ENCODE measurements at places on chromosomes 12 and 14. TPM values are rescaled to one million over a fixed set of nuclear protein-coding genes. Genes with fewer than 3 reads are reported as not detected.

Gene KRT78
- total RNA-seq, result 0.46 TPM

DNA sequence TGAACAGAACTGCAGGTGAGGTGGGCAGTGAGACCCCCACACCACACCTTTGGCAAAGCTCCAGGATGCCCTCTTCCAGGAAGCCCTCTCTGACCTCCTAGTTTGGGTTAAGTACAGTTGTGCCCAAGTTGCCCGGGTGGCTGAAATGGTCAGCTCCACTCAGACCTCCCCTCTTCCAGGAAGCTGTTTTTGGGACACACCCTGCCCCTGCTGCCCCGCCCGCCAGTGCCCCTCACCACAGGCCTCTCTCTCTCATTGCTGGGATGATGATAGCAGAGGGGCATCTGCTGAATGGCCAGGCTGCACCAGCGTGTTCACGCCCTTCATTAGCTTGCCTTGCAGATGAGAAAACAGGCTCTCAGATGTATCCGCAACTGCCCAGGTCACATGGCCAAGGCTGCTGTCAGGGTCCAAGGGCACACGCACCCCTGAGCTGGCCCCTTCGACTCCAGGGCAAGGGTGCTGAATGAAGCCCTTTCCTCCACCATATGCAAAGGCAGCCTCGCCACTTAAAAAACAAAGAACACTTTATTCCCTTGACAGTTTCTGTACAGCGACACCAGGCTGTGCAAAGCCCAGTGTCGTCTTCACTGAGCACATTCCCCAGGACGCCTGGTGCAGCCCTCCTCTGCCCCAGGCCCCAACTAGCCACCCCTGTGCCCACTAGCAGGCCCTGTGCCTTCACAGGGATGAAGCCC is 15.5 kb downstream of the SLC25A29 start:
- H3K4me1 ChIP-seq, result peaks cover 8% of the 10 kb centered on the region
- H3K36me3 ChIP-seq, result no peaks in the 10 kb centered on the region
- DNase-seq, result no peak
- H3K27ac ChIP-seq, result no peak overlapping the region

Gene BCL11B
- total RNA-seq, result 0.30 TPM

Gene TSFM
- 20.1 TPM for total RNA-seq

DNA sequence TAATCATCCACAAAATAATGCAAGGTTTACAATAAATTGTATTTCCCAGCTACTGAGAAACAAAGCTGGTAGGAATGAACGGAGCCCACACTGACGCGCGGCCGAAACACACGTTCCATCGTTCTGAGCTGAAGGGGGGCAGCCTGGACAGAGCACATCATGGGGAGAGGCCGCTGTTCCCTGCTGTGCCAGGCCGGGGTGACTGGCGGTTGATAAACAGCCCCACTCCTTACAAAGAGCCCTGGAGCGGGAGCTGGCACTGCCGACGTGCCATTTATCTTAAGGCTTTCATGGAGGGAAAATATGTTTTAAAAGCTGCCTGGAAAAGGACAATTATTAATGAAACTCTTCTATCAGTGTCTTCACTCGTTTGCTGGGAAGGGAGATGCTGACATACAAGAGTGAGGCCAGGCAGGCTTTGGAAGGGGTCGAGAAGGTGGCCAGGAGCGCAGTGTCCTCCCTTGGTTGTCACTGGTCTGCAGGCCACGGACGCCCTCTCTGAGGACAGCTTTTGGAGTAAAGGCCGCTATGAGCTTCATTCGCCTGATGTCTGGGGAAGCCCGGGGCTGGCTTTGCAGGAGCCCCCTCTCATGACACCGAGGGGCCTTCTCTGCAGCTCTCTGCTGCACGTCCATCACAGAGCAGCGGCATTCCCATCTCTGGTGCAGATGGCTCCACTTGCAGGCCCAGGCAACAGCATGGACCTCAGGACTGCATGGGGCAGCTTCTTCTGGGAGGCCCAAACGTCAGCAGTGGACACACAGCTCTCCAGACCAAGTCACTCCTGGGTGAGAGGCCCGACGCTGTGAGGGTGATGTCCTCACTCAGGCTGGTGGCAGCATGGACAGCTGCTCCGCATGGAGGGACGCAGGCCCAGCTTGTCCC is 355.3 kb upstream of the SFSWAP start:
- H3K27me3 ChIP-seq, result no peaks in the 10 kb centered on the region
- peaks cover 6% of the 10 kb centered on the region for H3K4me1 ChIP-seq
- no peaks in the 10 kb centered on the region for H3K36me3 ChIP-seq
- H3K27ac ChIP-seq, result no peak overlapping the region
- H3K4me3 ChIP-seq, result no peak overlapping the region

Gene ST8SIA1
- 0.69 TPM for total RNA-seq

GRCh38 chr12:90959538-90960139 is 4.7 kb upstream of the CCER1 start:
- H3K36me3 ChIP-seq, result no peaks in the 10 kb centered on the region
- H3K4me1 ChIP-seq, result no peaks in the 10 kb centered on the region
- H3K27me3 ChIP-seq, result no peaks in the 10 kb centered on the region
- no peak for DNase-seq
- H3K27ac ChIP-seq, result no peak overlapping the region

DNA sequence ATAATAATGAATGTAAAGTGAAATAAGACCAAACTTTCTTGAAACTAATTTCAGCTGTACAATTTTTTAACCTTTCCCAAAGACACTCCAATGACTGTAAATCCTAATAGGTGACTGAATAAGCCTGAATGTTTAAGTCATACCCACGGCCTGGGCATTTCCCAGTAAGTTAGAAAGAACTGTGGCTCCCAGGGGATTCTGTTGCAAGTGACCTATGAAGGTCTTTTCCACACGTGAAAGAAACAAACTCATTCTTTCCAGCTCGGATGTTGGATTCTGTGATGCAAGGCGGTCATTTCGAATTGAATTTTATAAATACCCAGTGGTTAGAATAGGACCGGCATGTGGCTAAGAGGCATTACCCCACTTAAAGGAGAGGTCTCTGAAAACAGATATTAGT is 1134.4 kb downstream of the GALC start:
- H3K4me1 ChIP-seq, result no peaks in the 10 kb centered on the region
- DNase-seq, result no peak
- no peaks in the 10 kb centered on the region for H3K27me3 ChIP-seq
- no peaks in the 10 kb centered on the region for H3K36me3 ChIP-seq

Gene SVOP
- total RNA-seq, result not detected

Gene TCL1A
- total RNA-seq, result not detected
